WTC11 (cell line): ENCODE measurements at places on chromosomes 16 and 17. TPM values are rescaled to one million over a fixed set of nuclear protein-coding genes. Genes with fewer than 3 reads are reported as not detected.
A peak's percentile ranks its signal among the peaks of the same experiment; 100 is the strongest.

GRCh38 chr16:81243942-81244341, 5.5 kb downstream of the BCO1 start:
- peaks cover 17% of the 10 kb centered on the region for H3K4me1 ChIP-seq
- H3K4me3 ChIP-seq = no peak overlapping the region
- H3K27me3 ChIP-seq = no peaks in the 10 kb centered on the region
- H3K27ac ChIP-seq = no peak overlapping the region
- DNase-seq = peak; percentile 33

DNA sequence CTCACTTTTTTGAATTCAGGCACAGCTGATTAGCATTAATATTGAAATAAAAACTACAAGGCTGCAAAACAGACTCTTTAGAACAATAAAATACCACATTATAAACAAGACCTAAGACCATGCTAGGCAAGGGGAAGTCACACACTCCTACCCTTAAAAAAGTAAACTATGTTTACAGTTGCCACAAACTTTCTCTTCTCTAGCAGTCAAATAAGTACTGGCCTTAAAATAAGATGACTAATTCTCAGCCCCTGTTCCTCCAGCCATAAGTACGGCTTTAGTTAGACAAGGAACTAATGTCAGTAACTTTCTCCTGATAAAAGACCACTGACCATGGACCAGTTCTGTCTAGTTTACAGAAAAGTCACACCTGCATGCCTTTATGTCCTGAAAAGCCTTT, 19.5 kb upstream of the CPHXL start:
- no peaks in the 10 kb centered on the region for H3K4me1 ChIP-seq
- no peak for DNase-seq
- H3K4me3 ChIP-seq = no peak overlapping the region
- peaks cover 18% of the 10 kb centered on the region for H3K27me3 ChIP-seq
- peaks cover 52% of the 10 kb centered on the region for H3K36me3 ChIP-seq
- no peak overlapping the region for H3K27ac ChIP-seq

- H3K4me1 ChIP-seq = no peaks in the 10 kb centered on the region
- DNase-seq = no peak
- H3K4me3 ChIP-seq = no peak overlapping the region
- H3K27me3 ChIP-seq = no peaks in the 10 kb centered on the region
Observed at GRCh38 chr16:57427824-57428223, 19.4 kb downstream of the CIAPIN1 start.

GRCh38 chr16:69443927-69444631, 19.7 kb downstream of the CYB5B start:
- H3K4me1 ChIP-seq = no peaks in the 10 kb centered on the region
- no peak overlapping the region; the same call in 1 of the 2 replicates for H3K27ac ChIP-seq
- H3K36me3 ChIP-seq = peaks cover 13% of the 10 kb centered on the region; the same call in 1 of the 2 replicates
- no peak for DNase-seq

GRCh38 chr17:80805032-80805751, 186.4 kb upstream of the CHMP6 start:
- no peak for DNase-seq
- H3K27me3 ChIP-seq = no peaks in the 10 kb centered on the region; the same call in 1 of the 2 replicates
- H3K4me1 ChIP-seq = peaks cover 17% of the 10 kb centered on the region
- no peak overlapping the region for H3K4me3 ChIP-seq
- peak overlapping the region; percentile 51; the same call in 1 of the 2 replicates for H3K27ac ChIP-seq

- no peaks in the 10 kb centered on the region for H3K4me1 ChIP-seq
- no peak for DNase-seq
- H3K27ac ChIP-seq = no peak overlapping the region
- no peak overlapping the region for H3K4me3 ChIP-seq
- H3K27me3 ChIP-seq = no peaks in the 10 kb centered on the region; the same call in 1 of the 2 replicates
Observed at GRCh38 chr16:730666-731509, 4.0 kb downstream of the HAGHL start.

- H3K4me3 ChIP-seq = no peak overlapping the region
- DNase-seq = no peak
- no peak overlapping the region for H3K27ac ChIP-seq
Observed at GRCh38 chr17:56937687-56938086, 23.2 kb downstream of the COIL start.

DNA sequence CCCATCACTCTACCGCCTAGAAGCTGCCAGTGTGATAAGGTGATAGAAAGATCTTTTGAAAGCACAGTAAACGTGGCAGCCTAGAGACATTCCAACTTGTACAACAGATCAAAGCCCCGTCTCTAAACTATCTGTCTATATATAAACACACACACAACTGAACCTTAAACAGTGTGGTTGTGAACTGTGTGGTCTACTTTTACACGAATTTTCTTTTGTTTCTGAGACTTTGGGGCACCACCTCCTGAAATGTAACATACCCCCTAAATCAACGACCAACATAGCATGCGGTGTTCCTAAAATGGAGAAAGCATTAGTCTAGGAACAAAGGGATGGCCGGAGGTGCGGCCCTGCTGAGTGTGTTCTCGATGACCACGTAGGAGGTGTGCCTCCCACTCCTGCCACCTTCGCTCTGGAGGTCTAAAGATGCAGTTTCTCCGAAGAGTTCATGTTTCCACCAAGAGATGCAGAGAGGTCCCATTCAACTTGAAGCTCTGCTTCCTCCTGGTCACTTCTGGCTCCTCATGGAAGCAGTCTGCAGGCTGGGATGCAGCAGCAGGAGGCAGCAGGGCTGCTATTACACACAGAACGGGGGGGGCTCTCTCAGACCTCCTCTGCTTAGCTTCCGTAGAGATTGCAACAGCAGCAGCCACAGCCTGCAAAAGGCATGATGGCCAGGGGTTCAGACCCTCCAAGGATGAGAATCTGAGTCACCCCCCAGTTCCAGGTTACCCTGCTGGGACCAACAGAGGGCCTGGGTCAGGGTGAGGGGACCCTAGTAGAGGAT, 22.6 kb upstream of the USP10 start:
- no peak overlapping the region for H3K4me3 ChIP-seq
- no peaks in the 10 kb centered on the region for H3K36me3 ChIP-seq
- peaks cover 20% of the 10 kb centered on the region for H3K4me1 ChIP-seq
- no peak overlapping the region for H3K27ac ChIP-seq
- H3K27me3 ChIP-seq = no peaks in the 10 kb centered on the region

The PLA2G10 gene
- 0.39 to 0.85 TPM (median 0.42 TPM) in 3 replicates for total RNA-seq

- no peak overlapping the region for H3K4me3 ChIP-seq
- H3K4me1 ChIP-seq = no peaks in the 10 kb centered on the region
- no peaks in the 10 kb centered on the region for H3K27me3 ChIP-seq
- H3K27ac ChIP-seq = no peak overlapping the region
- DNase-seq = no peak
- peaks cover 50% of the 10 kb centered on the region for H3K36me3 ChIP-seq
Observed at GRCh38 chr16:85675251-85675874, 13.4 kb downstream of the GINS2 start.

DNA sequence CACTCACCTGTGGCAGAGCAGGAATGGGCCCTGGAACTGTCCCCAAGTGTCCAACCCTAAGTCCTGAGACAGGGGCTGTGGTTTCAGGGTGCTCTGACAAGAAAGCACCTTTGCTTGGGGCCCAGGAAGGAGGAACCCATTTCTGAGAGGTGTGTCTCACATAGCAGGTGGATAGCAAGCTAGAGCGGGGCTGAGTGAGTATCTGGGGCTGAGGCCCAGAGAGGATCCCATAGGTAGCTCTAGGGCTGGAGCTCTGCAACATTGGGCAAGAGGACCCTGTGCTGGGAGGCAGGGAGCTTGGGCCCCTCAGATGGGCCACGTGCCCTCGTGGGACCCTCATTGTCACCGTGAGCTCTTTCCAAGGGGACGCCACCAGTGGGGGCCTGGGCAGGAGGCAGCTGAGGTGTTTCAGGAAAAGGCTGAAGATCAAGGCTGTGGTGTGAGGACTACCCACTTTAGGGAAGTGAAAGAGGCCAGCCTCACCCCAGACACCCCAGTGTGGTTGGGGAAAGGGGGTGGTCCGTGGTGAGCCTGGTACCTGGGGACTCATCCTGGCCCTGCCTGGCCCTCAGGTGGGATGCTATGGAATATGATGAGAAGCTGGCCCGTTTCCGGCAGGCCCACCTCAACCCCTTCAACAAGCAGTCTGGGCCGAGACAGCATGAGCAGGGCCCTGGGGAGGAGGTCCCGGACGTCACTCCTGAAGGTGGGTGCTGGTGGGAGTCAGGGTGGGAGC, 5.3 kb downstream of the DEF8 start:
- no peak overlapping the region for H3K4me3 ChIP-seq
- peaks cover 17% of the 10 kb centered on the region for H3K36me3 ChIP-seq
- H3K27me3 ChIP-seq = peaks cover 9% of the 10 kb centered on the region
- peaks cover 5% of the 10 kb centered on the region for H3K4me1 ChIP-seq
- H3K27ac ChIP-seq = no peak overlapping the region

- no peaks in the 10 kb centered on the region for H3K27me3 ChIP-seq
- H3K36me3 ChIP-seq = no peaks in the 10 kb centered on the region
- no peak overlapping the region for H3K4me3 ChIP-seq
- DNase-seq = no peak
- H3K4me1 ChIP-seq = peaks cover 2% of the 10 kb centered on the region; the same call in 1 of the 2 replicates
Observed at GRCh38 chr16:50814541-50814940, 72.7 kb downstream of the CYLD start.

- H3K27ac ChIP-seq = no peak overlapping the region
- H3K36me3 ChIP-seq = peaks cover 61% of the 10 kb centered on the region
- H3K4me1 ChIP-seq = no peaks in the 10 kb centered on the region
- H3K4me3 ChIP-seq = no peak overlapping the region
- DNase-seq = no peak
- H3K27me3 ChIP-seq = no peaks in the 10 kb centered on the region
Observed at GRCh38 chr16:69367980-69368379, 16.4 kb upstream of the TMED6 start.

The SMTNL2 gene
- total RNA-seq = 2.7 to 3.8 TPM (median 3.8 TPM) in 3 replicates

- DNase-seq = peak; percentile 42
- H3K36me3 ChIP-seq = no peaks in the 10 kb centered on the region
- H3K4me1 ChIP-seq = peaks cover 33% of the 10 kb centered on the region
- H3K4me3 ChIP-seq = 0 out of 2 replicates have a peak overlapping the region, but pooled peaks have one; percentile 38
- H3K27me3 ChIP-seq = peaks cover 30% of the 10 kb centered on the region
Observed at GRCh38 chr17:1997927-1998742, 27.0 kb downstream of the RTN4RL1 start.

DNA sequence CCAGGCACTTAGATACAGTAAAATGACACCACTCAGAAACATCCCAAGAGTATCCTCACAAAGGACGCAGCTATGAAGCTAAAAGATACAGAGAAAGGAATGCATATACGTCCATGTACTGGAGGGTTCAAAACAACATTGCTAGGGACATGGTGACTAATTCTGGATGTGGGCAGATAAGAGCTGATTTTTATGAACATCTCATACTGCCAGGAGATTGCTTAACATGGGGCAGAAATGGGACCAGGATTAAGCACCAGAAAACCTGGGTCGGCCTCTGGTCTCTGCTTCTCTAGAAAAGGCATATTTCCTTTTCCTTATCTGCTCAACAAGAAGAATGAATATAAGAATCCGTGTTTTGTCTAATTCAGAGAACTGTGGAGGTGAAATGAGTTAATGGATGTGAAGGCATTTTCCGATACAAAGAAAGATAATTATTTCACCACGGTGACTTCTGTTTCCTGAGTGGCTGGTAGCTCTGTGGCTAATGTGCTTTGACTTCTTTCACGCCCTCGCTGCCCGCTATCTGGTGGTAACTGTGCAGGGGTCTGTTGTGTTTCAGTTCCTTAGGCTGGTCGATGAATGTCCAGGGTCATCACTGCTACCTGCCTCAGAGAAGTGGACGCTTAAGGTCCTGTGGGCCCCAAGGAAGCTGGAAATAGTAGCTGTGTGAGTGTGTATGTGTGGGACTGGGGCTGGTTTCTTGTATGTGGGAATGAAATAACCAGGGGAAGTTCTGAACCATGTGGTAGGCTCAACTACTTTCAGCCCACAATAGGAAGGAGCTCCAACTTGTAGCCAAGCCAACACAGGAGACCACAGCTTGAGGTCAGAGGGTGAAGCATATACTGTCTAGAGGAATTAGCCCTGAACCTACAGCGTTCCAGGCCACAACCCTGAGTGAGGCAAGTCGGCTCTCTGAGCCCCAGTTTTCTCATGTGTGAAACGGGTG, 15.8 kb upstream of the CCL5 start:
- H3K4me1 ChIP-seq = peaks cover 11% of the 10 kb centered on the region
- DNase-seq = no peak
- no peaks in the 10 kb centered on the region for H3K36me3 ChIP-seq
- H3K27me3 ChIP-seq = no peaks in the 10 kb centered on the region
- H3K27ac ChIP-seq = no peak overlapping the region
- no peak overlapping the region for H3K4me3 ChIP-seq

The PRDM7 gene
- total RNA-seq = 0.07 TPM in 1 of 3 replicates, not detected in the others
